ENCODE measurements at places on chromosomes 3 and 15.
A peak's percentile ranks its signal among the peaks of the same experiment; 100 is the strongest.

DNA sequence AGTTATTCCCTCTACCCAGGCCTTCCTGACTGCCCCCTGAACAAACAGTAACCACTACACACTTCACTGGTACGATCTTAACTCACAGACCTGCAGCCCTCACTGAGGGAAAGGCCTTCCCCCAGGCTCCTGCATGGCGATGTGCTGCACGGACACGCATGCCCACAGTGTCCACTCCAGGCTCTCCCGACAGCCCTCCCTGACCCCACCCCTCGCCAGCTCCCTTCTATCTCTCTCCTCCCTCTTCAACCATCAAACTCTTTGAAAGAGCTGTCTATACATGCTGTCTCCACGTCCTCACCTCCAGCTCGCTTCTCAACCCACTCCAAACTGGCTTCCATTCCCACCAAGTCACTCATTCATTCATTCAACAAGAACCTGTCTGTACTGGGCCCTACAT is 3.9 kb downstream of the SCN5A start:
- no peak for DNase-seq

DNA sequence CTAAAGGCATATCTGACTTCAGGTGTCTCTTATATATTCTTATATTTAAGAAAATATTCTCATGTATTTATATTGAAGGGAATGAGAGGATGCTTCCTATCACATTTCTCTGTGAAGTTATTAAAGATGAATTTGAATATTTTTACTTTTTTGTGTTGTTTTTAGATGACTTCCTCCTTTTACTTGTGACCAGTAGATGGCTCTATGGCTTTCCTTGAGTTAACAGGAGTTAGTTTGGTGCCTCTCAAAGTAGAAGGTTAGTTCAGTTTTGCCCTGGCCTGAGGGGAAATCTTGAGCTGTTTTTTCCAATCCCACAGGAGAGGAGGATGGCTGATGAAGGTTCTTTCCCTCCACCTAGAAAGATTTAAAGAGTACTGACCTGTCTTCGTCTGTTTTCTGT is 80.7 kb downstream of the SQOR start:
- peak; percentile 38 for DNase-seq

DNA sequence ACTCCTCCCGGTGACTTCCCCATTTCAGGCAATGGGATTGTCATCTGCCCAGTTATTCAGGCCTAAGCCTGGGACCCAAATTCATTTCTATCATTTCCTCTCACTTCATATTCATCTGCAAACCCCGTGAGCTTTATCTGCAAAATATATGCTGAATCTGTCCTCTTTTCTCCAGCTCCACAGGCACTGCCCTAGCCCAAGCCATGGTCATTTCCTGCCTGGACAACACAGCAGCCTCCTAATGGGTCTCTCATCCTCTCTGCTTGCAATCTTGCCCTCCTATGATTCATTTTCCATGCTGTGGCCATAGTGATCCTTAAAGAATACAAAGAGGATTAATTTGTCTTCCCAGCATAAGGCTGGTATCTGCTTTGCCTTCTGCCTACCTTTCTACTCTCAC is 6.1 kb downstream of the RBP2 start:
- DNase-seq: no peak

DNA sequence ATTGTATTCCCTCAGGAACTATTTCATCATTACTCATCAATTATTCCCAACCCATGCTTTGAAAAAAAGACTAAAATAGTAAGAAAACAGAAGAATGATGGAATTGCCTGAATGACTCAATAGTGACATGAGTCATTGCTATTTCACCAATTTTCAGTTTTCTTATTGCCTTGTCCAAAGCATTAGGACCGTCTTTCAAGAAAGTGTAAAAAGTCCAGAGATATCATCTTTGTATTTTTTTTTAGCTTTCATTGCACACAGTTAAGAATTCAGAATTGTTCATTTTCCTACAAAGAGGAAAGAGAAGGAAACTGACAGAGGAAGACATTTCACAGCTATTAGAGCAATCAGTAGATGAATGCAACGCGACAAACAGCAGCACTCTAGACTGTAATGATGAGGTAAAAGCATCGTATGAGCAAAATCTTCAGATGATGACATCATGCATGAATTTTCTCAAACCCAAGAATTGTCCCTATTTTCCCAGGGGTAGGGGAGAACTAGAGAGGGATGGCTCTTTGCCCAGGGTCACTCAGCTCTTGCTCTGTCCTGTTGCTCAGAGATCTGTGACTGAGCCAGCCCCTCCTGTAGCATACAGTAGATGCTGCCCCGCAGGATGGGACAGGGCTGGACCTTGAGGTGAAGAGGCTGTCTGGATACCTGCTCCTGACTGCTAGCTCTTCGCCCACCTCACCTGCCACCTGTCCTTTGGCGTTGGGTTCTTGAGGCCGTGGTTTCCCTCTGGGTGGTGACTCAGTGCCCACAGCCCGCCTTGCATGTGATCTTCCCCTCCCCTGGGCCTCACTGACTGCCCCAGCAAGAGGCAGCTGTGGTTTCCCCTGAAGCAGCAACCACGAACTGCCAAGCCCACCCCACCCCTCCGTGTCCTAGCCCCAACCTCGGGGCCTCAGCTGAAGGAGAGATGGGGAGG is 84.8 kb downstream of the PPCDC start:
- peak; percentile 80 for DNase-seq

DNA sequence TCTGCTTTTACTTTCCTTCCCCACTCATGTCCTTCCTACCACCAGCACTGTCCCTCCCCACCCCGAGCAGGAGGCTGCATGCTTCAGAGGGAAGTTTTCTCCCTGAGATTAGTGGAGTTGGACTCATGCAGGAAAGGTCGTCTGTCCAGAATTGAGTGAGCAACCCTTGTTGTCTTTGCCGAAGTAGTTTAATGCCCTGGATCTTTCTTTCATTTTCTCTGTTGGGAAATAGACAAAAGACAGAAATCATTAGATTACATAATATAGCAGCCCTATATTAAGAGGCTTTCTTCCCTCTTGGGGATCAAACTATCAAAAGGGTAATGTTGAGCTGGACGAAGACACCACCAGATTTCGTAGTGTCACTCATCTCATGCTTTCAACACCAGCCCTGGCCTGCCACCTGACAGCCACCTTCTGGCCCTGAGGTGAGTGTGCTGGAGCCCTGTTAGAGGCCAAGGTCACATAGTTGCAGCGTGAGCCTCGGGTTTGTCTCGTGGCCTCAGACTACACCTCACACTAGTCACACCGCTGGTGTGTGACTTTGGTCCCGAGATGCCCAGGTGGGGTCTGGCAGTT is 231.0 kb downstream of the ITPR1 start:
- peak; percentile 46 for DNase-seq

GRCh38 chr3:100370756-100371155 is 30.1 kb downstream of the TOMM70 start:
- DNase-seq: no peak

DNA sequence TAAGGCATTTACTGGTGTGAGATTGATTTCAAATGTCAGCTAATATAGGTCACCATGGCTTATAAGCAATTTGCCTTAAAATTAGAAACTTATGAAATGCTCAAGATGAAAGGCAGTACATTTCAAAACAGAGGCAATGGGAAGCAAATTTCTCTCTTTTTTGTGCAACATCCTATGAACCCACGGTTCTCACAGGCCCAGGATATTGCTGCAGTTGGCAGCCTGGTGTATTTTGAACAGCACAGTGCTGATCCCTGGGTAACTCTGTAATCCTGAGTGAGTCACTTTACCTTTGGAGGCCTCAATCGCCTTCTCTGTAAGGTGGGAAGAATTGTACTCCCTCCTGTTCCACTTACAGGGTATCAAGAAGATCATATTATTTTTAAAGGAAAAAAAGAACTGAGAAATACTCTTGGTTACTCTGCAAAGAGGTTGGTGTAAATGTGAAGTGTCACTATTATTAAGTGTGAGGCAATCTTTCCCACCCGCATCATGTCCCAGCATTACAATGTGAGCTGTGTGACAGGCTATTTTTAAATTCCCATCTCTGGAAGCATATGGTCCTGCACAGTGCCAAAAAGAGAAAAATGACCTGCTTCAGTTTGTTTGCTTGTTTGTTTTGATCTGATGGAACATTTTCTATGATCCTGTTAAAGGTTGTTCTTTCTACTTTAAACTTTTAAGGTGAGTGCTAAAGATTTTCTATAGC is 190.1 kb upstream of the LPP start:
- peak; percentile 60 for DNase-seq

GRCh38 chr3:66179793-66180192 is 41.0 kb upstream of the SLC25A26 start:
- no peak for DNase-seq

GRCh38 chr3:189449084-189449483 is 182.1 kb upstream of the TP63 start:
- DNase-seq: no peak

DNA sequence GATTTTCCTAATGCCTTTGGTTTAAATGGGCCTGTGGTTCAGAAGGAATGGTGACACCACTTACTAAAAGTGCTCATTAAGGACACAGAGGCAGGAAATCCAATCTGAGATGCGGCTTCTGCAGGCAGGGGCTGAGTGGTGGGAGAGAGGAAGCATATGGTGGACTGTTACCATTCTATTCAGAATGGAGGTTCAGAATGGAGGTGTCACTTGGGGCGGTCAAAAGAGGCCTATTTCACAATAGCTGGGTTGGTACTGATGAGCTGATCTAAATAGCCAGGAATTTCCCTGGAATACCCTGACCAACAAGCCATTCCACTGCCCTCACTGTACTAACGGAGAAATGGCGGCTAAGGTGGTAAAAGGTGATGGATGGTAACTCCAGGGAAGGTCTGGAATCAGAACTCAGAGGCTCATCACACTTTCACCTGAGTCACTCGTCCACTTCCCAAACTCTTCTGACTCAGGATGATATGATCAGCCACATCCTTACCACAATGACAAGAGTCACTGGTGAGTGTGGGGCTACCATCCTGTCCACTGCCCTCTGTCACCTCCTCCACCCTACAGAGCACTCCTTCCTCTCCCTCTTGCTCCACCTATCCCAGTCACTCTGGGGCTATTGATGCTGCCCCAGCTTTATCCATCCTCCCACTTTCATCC is 15.7 kb downstream of the RFT1 start:
- DNase-seq: no peak

- no peak for DNase-seq
Measured at GRCh38 chr15:35690089-35690488, 144.1 kb upstream of the DPH6 start.

- no peak for DNase-seq
Measured at GRCh38 chr3:18751514-18751913, 326.4 kb upstream of the SATB1 start.

GRCh38 chr3:132563420-132564069 is 33.5 kb upstream of the ACKR4 start:
- DNase-seq: peak; percentile 45

DNA sequence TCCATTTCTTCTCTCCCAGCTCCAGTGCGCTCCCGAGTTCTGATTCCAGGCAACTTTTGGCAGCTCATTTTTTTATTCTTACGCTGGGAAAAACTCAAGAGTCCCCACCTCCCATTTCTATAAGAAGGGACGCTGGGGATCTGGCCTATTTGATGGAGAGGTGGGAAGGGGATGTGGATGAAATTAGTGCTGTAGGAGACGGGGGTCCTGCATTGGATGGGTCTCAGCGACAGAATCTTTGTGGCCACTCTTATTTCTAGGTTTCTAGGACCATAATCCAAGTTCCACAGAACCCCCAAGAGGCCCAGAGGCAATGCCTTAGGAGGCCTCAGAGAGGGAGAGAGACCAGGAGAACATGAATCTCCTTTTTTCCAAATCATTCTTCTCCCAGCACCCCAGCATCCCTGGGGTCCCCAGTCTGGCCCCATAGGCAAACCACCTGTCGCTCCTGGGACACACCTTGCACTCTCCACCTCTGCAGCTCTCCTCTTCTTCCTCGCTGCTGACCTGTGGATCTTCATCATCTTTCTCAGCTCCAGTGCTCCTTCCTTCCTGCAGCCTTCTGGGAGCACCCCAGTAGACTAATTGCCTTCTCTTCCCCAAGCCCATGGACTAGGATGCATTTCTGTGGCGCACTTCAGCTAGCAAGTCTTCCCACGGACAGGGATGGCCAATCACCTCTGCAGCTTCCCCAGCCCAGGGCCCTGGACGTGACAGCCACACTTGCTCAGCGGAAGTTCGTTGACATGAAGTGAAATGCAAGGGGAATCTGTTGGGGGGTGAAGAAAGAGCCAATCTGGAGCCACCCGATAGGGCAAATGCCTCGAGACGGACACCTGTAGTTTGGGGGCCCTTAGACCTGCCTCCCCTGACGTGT is 100.1 kb upstream of the ALDH1A3 start:
- no peak for DNase-seq

- DNase-seq: no peak
Measured at GRCh38 chr15:63626955-63627354, 29.8 kb downstream of the FBXL22 start.

DNA sequence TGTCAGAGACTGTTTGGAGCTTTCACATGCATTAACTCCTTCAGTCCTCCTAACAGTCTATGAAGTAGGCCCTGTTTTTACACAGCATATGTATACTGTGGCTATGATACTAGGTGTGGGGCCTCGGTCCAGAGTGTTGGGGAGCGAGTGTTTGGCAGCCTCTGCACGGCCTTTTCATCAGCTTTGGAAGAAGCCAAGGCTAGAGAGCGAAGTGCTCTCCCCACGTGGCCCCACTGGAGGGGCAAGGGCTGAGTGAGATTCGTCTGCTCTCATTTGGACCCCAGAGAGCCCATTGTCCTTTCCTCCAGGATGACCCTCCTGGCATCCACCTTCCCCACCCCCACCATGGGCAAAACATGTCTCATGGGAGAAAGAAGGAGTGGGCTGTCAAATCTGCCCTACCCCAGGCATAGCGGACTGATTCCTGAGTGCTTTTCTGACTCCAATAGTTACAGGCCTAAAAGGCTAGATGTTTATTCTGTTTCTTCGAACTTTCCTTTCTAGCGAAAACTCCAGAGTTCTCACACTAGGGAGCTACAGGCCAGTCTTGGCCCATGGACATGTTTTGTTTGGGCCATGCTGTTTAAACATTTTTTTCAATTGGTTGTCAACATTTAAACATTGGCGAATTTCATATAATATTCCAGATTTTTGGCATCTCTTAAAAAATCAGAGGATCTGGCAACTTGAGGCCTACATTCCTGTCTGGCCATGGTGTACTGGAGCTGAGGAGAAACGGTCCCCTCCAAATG is 76.0 kb downstream of the EEFSEC start:
- no peak for DNase-seq

DNA sequence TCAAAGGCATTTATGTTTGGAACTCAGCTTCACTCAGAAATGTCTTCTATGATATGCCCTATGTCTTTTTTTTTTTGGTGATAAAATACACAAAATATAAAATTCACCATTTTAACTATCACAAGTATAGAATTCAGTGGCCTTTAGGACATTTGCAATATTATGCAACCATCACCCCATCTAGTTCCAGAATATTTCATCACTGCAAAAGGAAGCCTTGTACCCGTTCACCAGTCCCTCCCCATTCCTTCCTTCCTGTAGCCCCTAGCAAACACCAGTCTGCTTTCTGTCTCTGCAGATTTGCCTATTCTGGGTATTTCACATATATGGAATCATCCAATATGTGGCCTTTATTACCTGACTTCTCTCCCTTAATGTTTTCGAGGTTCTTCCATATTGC is 134.8 kb downstream of the ADAMTS9 start:
- no peak for DNase-seq

GRCh38 chr15:38658431-38658830 is 93.8 kb upstream of the RASGRP1 start:
- DNase-seq: no peak

- DNase-seq: no peak
Measured at GRCh38 chr3:35223632-35224394, 415.5 kb upstream of the ARPP21 start.

- DNase-seq: peak; percentile 38
Measured at GRCh38 chr15:60414016-60414682, 16.4 kb upstream of the ANXA2 start.
